ENCODE measurements at places on chromosomes 5 and 9. TPM values are rescaled to one million over a fixed set of nuclear protein-coding genes. Genes with fewer than 3 reads are reported as not detected.

Gene ATOX1
- total RNA-seq, result 30.5 TPM

Gene DPP7
- total RNA-seq, result 108 TPM

Gene FGF18
- 0.97 TPM for total RNA-seq

GRCh38 chr5:151223447-151224264 lies at the start of gene CCDC69:
TSS of gene CCDC69 (minus strand) at chr5:151224092. CDS start at chr5:151223970, 122 bp downstream.
- no peaks in the 10 kb centered on the region for H3K36me3 ChIP-seq
- no peaks in the 10 kb centered on the region for H3K27me3 ChIP-seq
- peak; percentile 87 for DNase-seq
- H3K4me3 ChIP-seq, result peak within 1 kb of the TSS; percentile 97

DNA sequence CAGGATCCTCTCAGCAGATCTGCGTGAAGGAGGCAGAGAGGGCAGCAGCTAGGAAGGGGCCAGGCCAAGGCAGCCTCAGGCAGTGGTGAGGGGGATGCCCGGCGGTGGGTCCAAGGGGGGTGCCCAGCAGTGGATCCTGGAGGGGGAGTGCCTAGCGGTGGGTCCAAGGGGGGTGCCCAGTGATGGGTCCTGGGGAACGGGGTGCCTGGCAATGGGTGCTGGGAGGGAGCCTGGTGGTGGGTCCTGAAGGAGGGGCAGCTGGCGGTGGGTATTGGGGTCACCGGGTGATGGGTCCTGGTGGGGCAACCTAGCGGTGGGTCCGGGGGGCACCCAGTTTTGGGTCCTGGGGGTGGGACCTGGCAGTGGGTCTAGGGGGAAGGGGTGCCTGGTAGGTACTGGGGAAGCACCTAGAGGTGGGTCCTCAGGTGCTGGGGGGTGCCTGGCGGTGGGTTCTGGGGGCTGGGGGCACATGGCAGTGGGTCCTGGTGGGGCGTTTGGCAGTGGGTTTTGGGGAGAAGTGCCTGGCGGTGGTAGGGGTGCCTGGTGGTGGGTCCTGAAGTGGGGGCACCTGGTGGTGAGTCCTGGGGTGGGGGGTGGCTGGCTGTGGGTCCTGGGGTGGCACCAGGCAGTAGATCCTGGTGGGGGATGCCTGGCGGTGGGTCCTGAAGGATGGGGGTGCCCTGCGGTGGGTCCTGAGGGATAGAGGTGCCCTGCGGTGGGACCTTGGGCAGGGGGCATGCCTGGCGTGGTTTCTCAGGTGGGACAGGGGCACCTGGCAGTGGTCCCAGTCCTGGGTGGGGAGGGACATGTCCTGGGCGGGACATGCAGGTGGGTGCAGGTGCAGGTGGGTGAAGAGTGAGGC lies 1.9 kb downstream of the LRRC14B start:
- H3K27me3 ChIP-seq, result no peaks in the 10 kb centered on the region
- H3K4me3 ChIP-seq, result no peak overlapping the region
- peak; percentile 33 for DNase-seq
- no peaks in the 10 kb centered on the region for H3K36me3 ChIP-seq

DNA sequence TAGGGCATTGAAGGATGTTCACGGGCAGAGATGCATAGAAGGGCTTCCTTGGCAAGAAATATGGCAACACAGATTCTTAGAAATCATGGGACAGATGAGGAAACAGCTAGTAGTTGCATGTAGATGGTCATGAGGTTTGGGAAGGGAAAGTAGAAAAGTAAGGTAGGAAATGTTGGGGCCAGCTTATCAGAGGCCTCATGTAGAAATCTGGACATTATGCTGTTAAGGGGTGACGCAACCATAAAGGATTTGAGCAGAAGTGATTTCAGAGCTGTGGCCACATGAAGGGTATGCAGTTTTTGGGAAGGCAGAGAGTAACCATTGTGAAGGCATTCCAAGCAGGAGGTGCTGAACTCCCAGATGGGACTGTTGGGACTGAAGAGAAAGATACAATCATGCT lies 224.0 kb downstream of the ARHGAP26 start:
- no peak for DNase-seq
- no peaks in the 10 kb centered on the region for H3K27me3 ChIP-seq
- no peaks in the 10 kb centered on the region for H3K36me3 ChIP-seq
- H3K4me1 ChIP-seq, result no peaks in the 10 kb centered on the region
- no peak overlapping the region for H3K4me3 ChIP-seq

- no peaks in the 10 kb centered on the region for H3K36me3 ChIP-seq
- no peak overlapping the region for H3K27ac ChIP-seq
- no peak for DNase-seq
- H3K27me3 ChIP-seq, result no peaks in the 10 kb centered on the region
- H3K4me1 ChIP-seq, result peaks cover 6% of the 10 kb centered on the region
- H3K4me3 ChIP-seq, result no peak overlapping the region
Measured at GRCh38 chr5:56532466-56532865, 282.9 kb upstream of the MAP3K1 start.

- H3K27me3 ChIP-seq, result no peaks in the 10 kb centered on the region
- no peaks in the 10 kb centered on the region for H3K36me3 ChIP-seq
- H3K4me1 ChIP-seq, result no peaks in the 10 kb centered on the region
- no peak overlapping the region for H3K4me3 ChIP-seq
- no peak overlapping the region for H3K27ac ChIP-seq
- DNase-seq, result no peak
Measured at GRCh38 chr5:133242221-133242835, 190.5 kb downstream of the HSPA4 start.

- no peak overlapping the region for H3K4me3 ChIP-seq
- DNase-seq, result no peak
- H3K36me3 ChIP-seq, result no peaks in the 10 kb centered on the region
- peaks cover 4% of the 10 kb centered on the region for H3K4me1 ChIP-seq
Measured at GRCh38 chr9:27124151-27124550, 15.1 kb downstream of the TEK start.

DNA sequence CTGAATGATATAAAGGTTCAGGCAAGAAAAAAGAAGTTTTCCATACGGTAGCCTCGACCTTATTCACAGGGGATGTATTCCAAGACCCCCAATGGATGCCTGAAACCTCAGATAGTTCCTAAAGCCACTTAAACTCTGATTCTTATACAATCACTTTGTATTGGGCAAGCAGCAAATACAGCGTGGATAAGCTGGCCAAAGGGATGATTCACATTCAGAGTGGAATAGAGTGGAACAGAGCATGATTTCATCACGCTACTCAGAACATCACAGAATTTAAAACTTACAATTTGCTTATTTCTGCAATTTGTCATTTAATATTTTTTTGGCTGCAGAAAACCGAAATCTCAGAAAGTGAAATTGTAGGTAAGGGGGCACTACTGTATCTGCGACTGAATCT lies 40.5 kb upstream of the CDH18 start:
- no peaks in the 10 kb centered on the region for H3K27me3 ChIP-seq
- H3K27ac ChIP-seq, result no peak overlapping the region
- DNase-seq, result no peak

DNA sequence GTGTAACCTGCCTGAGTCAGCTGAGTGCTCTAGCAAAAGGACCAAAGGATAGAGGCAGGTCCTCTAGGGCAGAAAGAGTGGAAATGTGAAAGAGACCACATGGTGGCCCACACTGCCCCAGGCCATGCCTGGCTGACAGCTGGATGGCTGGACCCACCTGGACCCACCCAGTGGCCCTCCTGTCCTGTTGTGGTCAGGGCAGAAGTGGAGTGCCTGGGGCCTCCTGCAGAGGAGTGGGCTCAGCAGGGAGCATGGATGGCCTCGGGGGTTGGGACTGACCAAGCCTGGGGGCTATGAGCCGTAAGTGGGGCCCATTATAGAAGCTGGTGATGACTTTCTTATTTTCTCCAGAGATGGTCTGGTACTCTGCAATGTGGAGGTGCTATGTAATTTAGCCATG lies 55.7 kb upstream of the FAM120AOS start:
- H3K27ac ChIP-seq, result no peak overlapping the region
- no peak for DNase-seq
- H3K27me3 ChIP-seq, result no peaks in the 10 kb centered on the region
- no peak overlapping the region for H3K4me3 ChIP-seq
- no peaks in the 10 kb centered on the region for H3K36me3 ChIP-seq

GRCh38 chr5:55625589-55625909 lies 86.6 kb downstream of the SLC38A9 start:
- no peak overlapping the region for H3K4me3 ChIP-seq
- no peak for DNase-seq
- no peaks in the 10 kb centered on the region for H3K27me3 ChIP-seq
- peaks cover 6% of the 10 kb centered on the region for H3K4me1 ChIP-seq
- no peaks in the 10 kb centered on the region for H3K36me3 ChIP-seq

DNA sequence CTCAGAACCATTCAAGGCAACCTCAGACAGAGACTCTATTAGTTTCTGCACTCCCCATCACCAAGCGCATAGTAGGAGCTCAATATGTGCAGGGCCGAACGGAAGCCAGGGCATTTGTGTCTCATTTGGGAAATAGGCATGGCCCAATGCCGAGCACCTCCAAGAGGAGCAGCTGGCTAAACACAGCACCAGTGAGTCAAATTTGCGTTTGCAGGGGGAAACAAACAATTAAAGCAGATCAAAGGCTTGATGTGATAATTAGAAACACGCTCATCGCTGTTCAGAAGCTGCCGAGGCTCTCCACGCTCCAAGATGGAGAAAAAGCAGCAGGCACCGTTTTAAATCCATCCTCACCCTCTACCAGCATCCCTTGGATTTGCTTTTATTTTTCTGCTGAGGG lies 225.3 kb downstream of the AGTPBP1 start:
- no peaks in the 10 kb centered on the region for H3K36me3 ChIP-seq
- DNase-seq, result no peak
- H3K4me3 ChIP-seq, result no peak overlapping the region
- H3K4me1 ChIP-seq, result no peaks in the 10 kb centered on the region

- H3K4me1 ChIP-seq, result no peaks in the 10 kb centered on the region
- no peak for DNase-seq
- H3K27ac ChIP-seq, result no peak overlapping the region
- no peaks in the 10 kb centered on the region for H3K36me3 ChIP-seq
- H3K27me3 ChIP-seq, result no peaks in the 10 kb centered on the region
- H3K4me3 ChIP-seq, result no peak overlapping the region
Measured at GRCh38 chr9:6549106-6549800, 96.3 kb downstream of the GLDC start.

- no peak overlapping the region for H3K4me3 ChIP-seq
- no peaks in the 10 kb centered on the region for H3K27me3 ChIP-seq
- no peaks in the 10 kb centered on the region for H3K4me1 ChIP-seq
- no peaks in the 10 kb centered on the region for H3K36me3 ChIP-seq
- DNase-seq, result no peak
- no peak overlapping the region for H3K27ac ChIP-seq
Measured at GRCh38 chr5:62707131-62707530, 128.5 kb downstream of the LRRC70 start.
